Left colon (tissue), 2 donors: ENCODE measurements at places on chromosomes 12 and 14.

DNA sequence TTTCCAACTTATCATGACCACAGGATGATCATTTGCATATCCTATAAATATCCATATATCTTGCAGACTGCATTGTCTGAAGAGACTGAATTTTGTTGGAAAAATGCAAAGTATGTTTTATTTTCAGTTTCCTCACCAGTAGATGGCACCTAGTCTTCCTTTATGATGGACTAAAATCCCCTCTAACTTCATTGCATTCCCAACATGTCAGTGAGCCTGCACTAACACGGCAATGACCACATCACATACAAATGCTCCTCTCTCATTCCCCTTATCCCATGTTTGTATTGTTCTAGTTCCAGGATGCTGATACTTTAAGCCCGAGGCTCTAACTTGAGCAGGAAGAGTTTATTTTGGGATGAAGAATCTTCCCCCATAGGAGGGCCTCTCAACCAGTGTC is 24.7 kb upstream of the MYBPC1 start:
- no peak for DNase-seq

- DNase-seq = no peak
These were observed 35.7 kb downstream of the NID2 start for GRCh38 chr14:52033101-52033642.

- no peak for DNase-seq
These were observed 222.5 kb downstream of the PIK3C2G start for GRCh38 chr12:18483698-18484325.

DNA sequence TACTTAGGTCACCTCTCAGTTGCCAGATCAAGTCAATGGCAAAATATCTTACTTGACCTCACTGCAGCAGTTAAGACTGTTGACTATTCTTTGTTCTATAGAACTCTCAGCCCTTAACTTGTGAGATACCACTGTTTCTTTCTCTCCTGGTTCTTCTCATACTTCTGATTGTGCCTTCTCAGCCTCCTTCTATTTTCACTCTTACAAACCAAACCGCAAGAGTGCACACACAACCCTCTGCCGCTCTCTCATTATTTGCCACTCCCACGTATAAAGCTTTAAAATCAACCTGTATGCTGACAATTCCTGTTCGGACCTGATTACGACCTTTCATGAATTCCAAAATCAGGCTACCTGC is 4.5 kb downstream of the E2F7 start:
- no peak for DNase-seq

GRCh38 chr12:115500872-115501271 is 776.6 kb downstream of the MED13L start:
- no peak for DNase-seq

DNA sequence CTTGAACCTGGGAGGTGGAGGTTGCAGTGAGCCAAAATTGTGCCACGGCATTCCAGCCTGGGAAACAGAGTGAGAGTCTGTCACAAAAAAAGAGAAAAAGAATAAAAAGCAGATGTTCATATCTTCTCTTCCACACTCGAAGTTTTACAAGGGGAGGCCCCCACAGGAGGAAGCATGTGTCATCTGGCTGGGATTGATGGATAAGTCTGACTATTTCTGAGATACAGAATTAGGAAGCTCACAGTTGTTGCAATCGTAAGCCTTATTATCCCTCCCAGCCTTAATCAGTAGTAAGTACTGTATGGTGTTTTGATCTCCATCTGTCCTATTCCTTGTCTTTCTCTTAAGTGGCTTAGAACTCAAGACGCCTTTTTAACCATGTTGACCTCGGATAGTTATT is 31.9 kb upstream of the RASSF8 start:
- no peak for DNase-seq

DNA sequence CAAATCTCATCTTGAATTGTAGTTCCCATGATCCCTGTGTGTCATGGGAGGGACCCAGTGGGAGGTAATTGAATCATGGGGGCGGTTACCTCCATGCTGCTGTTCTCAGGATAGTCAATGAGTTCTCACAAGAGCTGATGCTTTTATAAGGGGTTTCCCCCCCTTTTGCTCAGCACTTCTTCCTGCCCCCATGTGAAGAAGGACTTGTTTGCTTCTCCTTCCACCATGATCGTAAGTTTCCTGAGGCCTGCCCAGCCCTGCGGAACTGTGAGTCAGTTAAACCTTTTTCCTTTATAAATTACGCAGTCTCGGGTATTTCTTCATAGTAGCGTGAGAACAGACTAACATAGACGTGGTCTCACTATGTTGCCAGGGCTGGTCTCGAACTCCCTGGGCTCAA is 56.1 kb upstream of the EIF5 start:
- DNase-seq = no peak

DNA sequence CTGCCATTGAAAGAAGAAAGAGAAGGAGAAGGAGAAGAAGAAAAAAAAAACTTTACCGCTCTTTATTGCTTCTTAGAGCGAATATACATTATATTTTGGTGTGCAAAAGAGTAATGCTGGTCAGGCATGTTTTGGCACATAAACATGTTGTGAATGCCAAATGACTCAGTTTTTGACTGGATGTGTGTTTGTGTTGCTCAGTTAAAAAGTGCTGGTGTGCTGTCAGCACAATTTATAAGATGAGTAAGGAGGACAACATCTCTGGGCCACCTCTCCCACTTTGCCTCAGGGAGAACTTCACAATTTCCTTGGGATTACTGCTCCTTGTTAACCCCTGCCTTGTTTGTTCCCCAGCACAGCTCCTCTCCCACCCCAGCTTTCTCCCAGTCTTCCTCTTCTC is 584.8 kb downstream of the ETNK1 start:
- no peak for DNase-seq

DNA sequence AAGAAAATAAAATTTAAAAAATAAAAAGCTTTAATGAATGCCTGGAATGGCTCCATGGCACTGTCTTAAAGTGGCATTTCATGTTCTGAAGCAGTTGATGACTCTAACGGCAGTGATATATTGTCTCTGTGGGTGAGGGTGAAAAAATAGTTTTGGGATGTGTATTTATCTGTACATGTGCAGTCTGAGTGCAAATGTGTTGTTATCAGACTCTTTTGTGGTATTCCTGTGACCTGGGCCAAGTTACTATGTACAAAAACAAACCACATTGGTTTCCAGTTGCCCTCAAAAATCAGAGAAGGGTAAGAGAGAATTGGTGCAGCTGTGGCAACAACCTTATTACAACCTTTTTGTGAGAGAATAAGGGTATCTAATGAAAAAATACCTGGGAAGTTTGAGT is 81.7 kb upstream of the CCDC91 start:
- DNase-seq = no peak

GRCh38 chr14:32601906-32602305 is 272.8 kb downstream of the AKAP6 start:
- no peak for DNase-seq

- no peak for DNase-seq
These were observed 14.9 kb downstream of the RNF212B start for GRCh38 chr14:23252420-23253333.

- no peak for DNase-seq
These were observed 611 bp downstream of the SARNP start for GRCh38 chr12:55816881-55817344.

DNA sequence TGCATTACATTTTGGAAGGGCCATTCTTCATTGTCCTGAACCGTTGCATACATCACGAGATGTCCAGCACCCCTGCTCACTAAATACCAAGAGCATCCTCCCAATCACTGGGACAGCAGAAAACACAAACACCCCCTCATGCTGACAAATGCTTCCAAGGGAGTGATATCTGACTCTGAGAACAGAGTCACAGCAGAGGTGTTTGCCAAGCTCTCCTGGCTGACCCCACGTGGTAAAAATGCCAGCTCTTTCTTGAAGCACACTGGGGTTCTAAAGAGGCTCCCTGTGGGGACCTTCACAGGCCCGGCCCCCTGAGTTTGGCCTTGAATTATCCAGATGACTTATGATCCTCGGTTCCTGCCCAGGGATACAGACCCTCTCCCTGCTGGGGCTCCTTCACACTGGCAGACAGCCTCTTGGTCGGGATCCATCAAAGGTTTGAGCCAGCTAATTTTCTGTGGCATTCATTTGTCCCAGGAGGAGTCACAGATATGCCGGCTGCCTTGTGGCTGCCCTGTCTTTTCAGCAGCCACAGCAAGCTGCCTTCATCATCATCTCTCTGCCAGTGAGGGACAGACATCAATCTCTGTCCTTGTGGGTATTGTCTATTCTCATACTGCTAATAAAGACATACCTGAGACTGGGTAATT is 43.1 kb upstream of the PSMC1 start:
- DNase-seq = no peak

- DNase-seq = no peak
These were observed 726.2 kb downstream of the SLC6A15 start for GRCh38 chr12:84186433-84186832.

GRCh38 chr12:111045941-111046340 is 125.6 kb upstream of the MYL2 start:
- no peak for DNase-seq

GRCh38 chr12:128794661-128795529 is 28.9 kb downstream of the SLC15A4 start:
- DNase-seq = no peak

DNA sequence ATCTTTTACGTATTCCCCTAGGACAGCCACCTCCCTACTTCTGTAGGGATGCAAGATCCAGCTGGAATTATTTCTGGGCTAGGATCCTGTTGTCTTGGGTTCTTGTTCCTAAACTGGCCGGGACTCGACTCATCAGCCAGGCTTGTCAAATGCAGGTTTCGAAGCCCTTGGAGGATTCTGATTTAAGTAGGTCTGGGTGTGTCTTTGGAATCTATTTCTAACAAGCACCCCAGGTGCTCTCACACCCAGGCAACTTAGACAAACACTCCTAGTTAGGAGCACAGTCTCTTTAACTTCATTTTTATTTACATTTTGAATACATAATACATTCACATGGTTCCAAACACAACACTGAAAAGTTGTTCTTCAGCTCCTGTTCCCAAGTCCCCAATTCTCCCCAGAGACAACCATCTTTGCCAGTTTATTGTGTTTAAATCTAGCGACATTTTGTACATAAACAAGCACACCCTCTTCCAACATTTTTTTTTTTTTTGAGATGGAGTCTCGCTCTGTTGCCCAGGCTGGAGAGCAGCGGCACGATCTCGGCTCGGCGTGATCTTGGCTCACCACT is 20.9 kb downstream of the MORN3 start:
- DNase-seq = no peak

DNA sequence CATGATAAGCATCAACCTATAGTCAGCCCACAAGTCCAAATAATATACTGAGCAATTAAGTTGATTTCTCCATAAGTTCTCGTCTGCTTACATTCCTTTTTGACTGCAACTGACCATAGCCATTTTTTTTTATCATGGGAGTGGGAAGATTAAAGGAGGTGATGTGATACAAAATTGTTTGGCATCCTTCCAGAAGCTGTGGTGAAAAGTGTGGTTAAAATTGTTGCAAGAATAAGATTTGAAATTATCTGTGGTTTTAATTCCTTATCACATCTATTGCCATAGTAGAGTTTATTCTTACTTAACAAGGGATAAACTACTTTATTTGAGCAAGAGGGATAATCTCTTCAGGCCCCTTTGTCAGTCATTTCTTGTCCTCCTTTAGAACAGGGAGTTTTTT is 50.7 kb downstream of the LIN52 start:
- DNase-seq = no peak

- DNase-seq = no peak
These were observed 47.9 kb upstream of the PTGDR start for GRCh38 chr14:52219488-52220084.

- no peak for DNase-seq
These were observed 24.7 kb downstream of the RPL10L start for GRCh38 chr14:46626876-46627275.

- no peak for DNase-seq
These were observed 4.3 kb upstream of the NIN start for GRCh38 chr14:50835280-50835679.

- DNase-seq = no peak
These were observed 462 bp downstream of the SRP54 start for GRCh38 chr14:34983148-34983760.

DNA sequence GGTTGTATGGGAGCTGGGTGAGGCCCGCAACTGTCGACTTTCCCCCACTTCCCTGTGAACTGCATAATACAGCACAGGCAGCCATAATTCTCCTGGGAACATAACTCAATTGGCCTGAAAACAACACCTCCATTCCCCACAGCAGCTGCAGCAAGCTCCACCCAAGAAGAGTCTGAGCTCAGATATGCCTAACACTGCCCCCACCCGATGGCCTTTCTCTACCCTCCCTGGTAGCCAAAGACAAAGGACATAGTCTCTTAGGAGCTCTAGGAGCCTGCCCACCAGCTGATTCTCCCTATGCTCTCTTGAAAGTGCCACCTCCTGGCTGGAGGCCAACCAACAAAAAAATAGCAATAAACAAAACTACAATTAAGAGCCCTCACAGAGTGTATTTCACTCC is 542.7 kb upstream of the LMO3 start:
- DNase-seq = no peak

DNA sequence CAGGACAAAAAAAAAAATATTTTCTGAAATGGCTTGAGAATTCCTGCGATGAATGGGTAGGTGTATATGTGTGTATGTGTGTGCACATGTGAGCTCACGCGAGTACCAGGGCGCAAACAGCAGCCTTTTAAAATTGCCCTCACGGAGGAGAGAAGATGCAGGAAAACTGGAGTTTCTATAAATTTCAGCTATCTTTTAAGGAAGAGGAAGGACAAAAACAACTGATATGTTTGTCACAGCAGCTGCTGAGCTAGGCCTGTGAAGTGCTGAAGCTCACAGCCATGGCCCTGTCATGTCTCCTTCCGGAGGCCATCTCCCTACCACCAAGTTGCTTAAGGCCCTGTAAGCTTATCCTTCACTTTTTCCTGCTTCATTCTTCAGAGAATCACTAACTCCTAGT is 40.8 kb downstream of the DUSP16 start:
- no peak for DNase-seq

GRCh38 chr12:117485984-117486839 is 124.8 kb upstream of the NOS1 start:
- DNase-seq = no peak

- DNase-seq = no peak
These were observed 20.7 kb downstream of the VTI1B start for GRCh38 chr14:67653651-67654280.

- no peak for DNase-seq
These were observed 52.4 kb upstream of the EIF5 start for GRCh38 chr14:103281496-103282231.

- peak; percentile 45 for DNase-seq
These were observed 2.9 kb downstream of the SERPINA6 start for GRCh38 chr14:94320243-94320642.

GRCh38 chr14:102927878-102928411 is 5.5 kb downstream of the AMN start:
- DNase-seq = peak; percentile 58

GRCh38 chr14:29030970-29031369 is 264.4 kb downstream of the FOXG1 start:
- no peak for DNase-seq

DNA sequence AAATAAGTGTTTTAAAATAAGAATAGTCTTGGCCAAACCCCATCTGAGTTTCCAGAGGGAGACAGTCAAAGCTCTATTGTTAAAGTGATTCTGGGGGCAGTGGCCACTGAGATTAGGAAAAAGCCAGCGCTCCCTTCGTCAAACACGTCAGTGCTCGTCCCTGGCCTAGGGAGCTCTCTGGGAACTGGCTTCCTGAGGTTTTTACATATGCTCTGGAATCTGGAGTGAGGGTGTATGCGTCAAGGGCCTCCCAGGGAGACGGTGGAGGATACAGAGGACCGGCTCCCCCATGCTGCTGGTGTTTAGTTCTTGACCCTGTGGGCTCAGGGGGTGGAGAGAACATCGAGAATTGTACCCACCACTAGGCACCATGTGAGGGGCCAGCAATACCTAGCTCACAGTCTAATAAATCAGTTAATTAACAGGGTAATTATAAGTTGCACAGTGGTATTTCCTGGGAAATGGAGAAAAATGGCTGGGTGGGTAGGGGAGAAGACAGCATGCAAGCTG is 87.0 kb downstream of the SLC25A47 start:
- no peak for DNase-seq
